ENCODE measurements at places on chromosomes 11 and 22. TPM values are rescaled to one million over a fixed set of nuclear protein-coding genes. Genes with fewer than 3 reads are reported as not detected.

Gene TOMT
- not detected for total RNA-seq

Gene SLC6A5
- total RNA-seq: not detected

Gene PGR
- total RNA-seq: not detected

Gene DEFB108B
- not detected for total RNA-seq

Gene ART1
- not detected for total RNA-seq

Gene KCNJ11
- 0.10 TPM for total RNA-seq

Gene EXT2
- total RNA-seq: 27.0 TPM

Gene KCNK4
- total RNA-seq: not detected

Gene WNT11
- total RNA-seq: not detected

Gene OR8D4
- not detected for total RNA-seq

Gene SELENOH
- total RNA-seq: 235 TPM

Gene LDHAL6A
- not detected for total RNA-seq

Gene LMO2
- total RNA-seq: not detected

Gene BSX
- not detected for total RNA-seq

Gene CCDC34
- total RNA-seq: 22.8 TPM

Gene ZNF280B
- 2.4 TPM for total RNA-seq

Gene VSIG10L2
- not detected for total RNA-seq

Gene TMEM45B
- total RNA-seq: 5.8 TPM

Gene TTC36
- total RNA-seq: not detected

Gene SGSM1
- 0.38 TPM for total RNA-seq

Gene CDC42BPG
- 0.69 TPM for total RNA-seq

Gene SYT8
- not detected for total RNA-seq

Gene APOL5
- total RNA-seq: not detected

Gene IGSF22
- 0.85 TPM for total RNA-seq

Gene TSGA10IP
- not detected for total RNA-seq

Gene DGCR6
- 0.95 TPM for total RNA-seq

Gene MPST
- total RNA-seq: 16.9 TPM

Gene SMIM38
- 1.5 TPM for total RNA-seq

Gene MYH9
- total RNA-seq: 712 TPM

Gene ACER3
- 10.5 TPM for total RNA-seq
